ENCODE measurements at places on chromosomes 6 and 20.

DNA sequence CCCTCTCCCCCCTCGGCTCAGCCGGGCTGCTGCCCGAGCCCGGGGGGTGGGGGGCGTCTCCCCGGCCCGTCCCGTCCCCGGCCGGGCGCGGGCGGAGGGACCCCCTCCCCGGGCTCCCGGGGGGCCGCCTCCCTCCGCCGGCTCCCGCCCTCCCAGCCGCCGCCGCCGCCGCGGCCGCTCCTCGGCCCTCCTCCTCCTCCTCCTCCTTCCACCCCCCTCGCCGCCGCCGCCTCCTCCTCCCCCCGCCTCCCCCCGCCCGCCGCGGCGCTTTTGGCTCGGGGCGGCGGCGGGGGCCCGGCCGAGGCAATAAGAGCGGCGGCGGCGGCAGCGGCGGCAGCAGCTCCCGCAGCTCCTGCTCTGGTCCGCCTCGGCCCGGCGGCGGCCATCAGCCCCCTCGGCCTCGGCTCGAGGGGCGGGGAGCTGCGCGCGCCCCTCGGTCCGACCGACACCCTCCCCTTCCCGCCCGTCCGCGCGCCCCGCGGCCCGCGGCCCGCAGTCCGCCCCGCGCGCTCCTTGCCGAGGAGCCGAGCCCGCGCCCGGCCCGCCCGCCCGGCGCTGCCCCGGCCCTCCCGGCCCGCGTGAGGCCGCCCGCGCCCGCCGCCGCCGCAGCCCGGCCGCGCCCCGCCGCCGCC is 38.7 kb downstream of the GNAS start:
- peak overlapping the region; percentile 56 for H3K4me3 ChIP-seq
- H3K4me1 ChIP-seq, result peaks cover 52% of the 10 kb centered on the region
- DNase-seq, result peak; percentile 63

GRCh38 chr6:31737991-31738979 is 1.5 kb upstream of the MSH5 start:
- no peaks in the 10 kb centered on the region for H3K27me3 ChIP-seq
- no peak for DNase-seq
- H3K36me3 ChIP-seq, result peaks cover 19% of the 10 kb centered on the region
- H3K27ac ChIP-seq, result peak overlapping the region; percentile 61
- H3K4me1 ChIP-seq, result peaks cover 41% of the 10 kb centered on the region

DNA sequence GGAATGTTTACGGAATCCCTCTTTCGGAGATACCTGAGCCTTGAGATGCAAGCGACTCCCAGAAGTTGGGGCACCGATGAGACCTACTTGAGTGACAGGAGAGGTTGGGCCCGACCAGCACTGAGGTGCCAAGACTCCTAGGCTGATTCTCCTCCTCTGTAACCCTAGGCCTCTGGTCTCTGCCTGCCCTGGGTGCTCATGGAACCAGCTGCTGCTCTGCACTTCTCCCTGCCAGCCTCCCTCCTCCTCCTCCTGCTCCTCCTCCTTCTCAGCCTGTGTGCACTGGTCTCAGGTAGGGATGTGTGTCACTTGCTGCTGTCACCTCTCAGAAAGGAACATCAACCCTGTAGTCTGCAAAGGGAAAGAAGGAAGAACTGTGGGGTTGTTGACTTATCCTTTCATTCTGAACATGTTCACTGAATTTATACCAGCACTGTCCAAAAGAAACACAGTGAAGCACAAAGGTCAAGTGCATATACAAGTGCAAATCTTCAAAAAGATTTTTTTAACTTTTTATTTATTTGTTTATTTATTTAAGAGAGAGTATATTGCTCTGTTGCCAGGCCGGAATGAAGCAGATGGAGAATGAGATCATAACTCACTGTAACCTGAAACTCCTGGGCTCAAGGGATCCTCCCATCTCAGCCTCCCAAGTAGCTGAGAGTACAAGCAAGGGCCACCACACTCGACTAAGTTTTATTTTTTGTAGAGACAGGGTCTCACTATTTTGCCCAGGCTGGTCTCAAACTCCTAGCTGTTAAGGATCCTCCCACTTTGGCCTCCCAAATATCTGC is 913 bp downstream of the BTN2A2 start:
- peak overlapping the region; percentile 98 for H3K4me3 ChIP-seq
- peak overlapping the region; percentile 99 for H3K27ac ChIP-seq
- DNase-seq, result peak; percentile 26
- H3K27me3 ChIP-seq, result no peaks in the 10 kb centered on the region

DNA sequence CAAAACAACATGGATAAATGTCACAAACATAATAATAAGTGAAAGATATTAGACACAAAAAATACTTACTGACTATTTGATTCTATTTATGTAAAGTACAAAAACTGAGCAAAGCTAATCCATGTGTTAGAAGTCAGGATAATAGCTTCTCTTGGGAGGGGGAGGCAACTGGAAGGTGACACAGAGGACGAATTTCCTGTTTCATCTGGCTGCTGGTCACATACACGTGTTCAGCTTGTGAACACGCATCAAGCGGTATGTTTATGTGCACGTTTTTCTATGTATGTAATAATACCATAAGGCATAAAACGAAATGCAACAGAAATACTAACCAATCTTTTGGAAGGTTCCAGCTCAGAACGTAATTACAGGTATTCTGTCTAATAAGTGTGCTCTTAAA is 54.3 kb downstream of the MKKS start:
- H3K27me3 ChIP-seq, result no peaks in the 10 kb centered on the region
- H3K4me1 ChIP-seq, result 0 out of 2 replicates have a peak, but pooled peaks cover 4% of the 10 kb centered on the region
- no peak overlapping the region for H3K4me3 ChIP-seq
- H3K36me3 ChIP-seq, result peaks cover 30% of the 10 kb centered on the region
- no peak overlapping the region for H3K27ac ChIP-seq
- DNase-seq, result no peak

GRCh38 chr6:54086439-54086838 is 24.8 kb upstream of the MLIP start:
- no peak overlapping the region for H3K4me3 ChIP-seq
- H3K4me1 ChIP-seq, result peaks cover 6% of the 10 kb centered on the region
- no peak overlapping the region for H3K27ac ChIP-seq
- no peaks in the 10 kb centered on the region for H3K27me3 ChIP-seq
- no peaks in the 10 kb centered on the region for H3K36me3 ChIP-seq

DNA sequence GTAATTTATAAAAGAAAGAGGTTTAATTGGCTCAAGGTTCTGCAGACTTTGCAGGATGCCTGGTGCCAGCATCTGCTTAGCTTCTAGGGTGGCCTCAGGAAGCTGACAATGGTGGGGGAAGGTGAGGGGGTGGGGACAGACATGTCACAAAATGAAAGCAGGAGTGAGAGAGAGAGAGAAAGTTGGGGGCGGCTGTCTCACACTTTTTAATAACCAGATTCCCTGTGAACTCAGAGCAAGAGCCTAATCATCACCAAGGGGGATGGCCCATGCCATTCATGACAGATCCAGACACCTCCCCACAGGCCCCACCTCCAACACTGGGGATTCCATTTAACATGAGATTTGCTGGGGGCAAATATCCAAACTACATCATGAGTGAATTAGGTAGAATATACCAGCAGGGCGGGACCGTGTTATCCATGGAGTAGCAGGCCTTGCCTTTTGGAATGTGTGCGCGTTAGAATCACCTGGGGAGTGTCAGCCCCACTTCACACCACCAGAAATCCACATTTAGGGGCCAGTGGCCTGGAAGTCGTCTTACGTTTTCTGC is 258.8 kb downstream of the CDH4 start:
- no peak for DNase-seq
- no peak overlapping the region for H3K27ac ChIP-seq
- peaks cover 15% of the 10 kb centered on the region for H3K27me3 ChIP-seq
- peaks cover 54% of the 10 kb centered on the region for H3K4me1 ChIP-seq
- no peaks in the 10 kb centered on the region for H3K36me3 ChIP-seq

DNA sequence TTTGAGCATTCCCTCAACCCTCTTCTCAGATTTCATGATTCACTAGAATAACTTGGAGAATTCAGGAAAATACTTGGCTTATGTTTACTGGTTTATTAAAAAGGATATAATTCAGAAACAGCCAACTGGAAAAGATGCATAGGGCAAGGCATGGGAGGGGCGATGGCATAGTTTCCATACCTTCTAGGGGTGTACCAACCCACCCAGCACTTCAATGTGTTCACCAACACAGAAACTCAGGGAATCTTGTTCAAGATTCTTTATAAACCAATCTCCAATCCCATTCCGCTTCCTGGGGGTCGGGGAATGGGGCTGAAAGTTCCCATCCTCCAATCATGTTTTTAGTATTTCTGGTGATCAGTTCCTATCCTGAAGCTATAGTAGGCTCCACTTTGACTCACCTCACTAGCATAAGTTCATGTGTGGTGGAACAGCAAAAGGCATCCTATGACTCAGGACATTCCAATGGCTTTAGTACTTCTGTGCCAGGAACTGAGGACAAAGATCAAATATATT is 164.4 kb downstream of the SIM1 start:
- H3K4me1 ChIP-seq, result peaks cover 19% of the 10 kb centered on the region
- no peaks in the 10 kb centered on the region for H3K27me3 ChIP-seq
- no peaks in the 10 kb centered on the region for H3K36me3 ChIP-seq
- H3K27ac ChIP-seq, result no peak overlapping the region

- peak overlapping the region; percentile 86 for H3K27ac ChIP-seq
- H3K36me3 ChIP-seq, result no peaks in the 10 kb centered on the region
- DNase-seq, result no peak
- no peak overlapping the region for H3K4me3 ChIP-seq
- H3K4me1 ChIP-seq, result peaks cover 28% of the 10 kb centered on the region
Measured at GRCh38 chr20:53331151-53331973, 262.3 kb downstream of the ZNF217 start.

DNA sequence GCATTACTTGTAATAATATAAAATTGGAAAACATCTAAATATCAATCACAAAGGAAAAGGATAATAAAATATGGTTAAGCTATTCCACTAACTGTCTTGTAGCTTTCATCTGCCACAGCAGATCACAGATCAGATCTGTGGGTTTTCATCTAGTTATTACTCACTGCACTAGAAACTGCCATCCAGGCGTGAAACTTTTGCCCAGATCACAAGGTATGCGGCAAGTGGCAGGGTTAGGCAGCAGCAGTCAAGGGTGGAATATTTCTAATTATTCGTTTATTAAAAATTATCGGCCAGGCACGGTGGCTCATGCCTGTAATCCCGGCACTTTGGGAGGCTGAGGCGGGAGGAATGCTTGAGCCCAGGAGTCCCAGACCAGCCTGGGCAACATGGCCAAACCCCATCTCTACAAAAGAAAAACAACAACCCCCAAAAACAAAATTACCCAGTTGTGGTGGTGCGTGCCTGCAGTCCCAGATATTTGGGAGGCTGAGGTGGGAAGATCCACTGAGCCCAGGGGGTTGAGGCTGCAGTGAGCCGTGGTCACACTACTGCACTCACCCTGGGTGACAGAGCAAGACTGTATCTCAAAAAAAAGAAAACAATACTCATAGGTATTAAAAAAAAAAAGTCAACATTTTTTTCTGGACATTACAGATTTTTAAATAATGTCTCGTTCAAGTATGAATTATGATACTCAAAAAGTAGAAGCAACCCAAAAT is 32.1 kb downstream of the BEND3 start:
- no peaks in the 10 kb centered on the region for H3K27me3 ChIP-seq
- H3K4me3 ChIP-seq, result no peak overlapping the region
- peaks cover 13% of the 10 kb centered on the region for H3K4me1 ChIP-seq
- peaks cover 51% of the 10 kb centered on the region for H3K36me3 ChIP-seq
- 0 out of 2 replicates have a peak overlapping the region, but pooled peaks have one; percentile 92 for H3K27ac ChIP-seq

- H3K27ac ChIP-seq, result peak overlapping the region; percentile 36
- H3K27me3 ChIP-seq, result no peaks in the 10 kb centered on the region
- H3K4me1 ChIP-seq, result peaks cover 20% of the 10 kb centered on the region
- DNase-seq, result no peak
- H3K4me3 ChIP-seq, result peak overlapping the region; percentile 93
- H3K36me3 ChIP-seq, result no peaks in the 10 kb centered on the region
Measured at GRCh38 chr20:36744243-36744642, 1.6 kb downstream of the NDRG3 start.

GRCh38 chr6:39684790-39685488 is 40.3 kb downstream of the KIF6 start:
- no peak overlapping the region for H3K4me3 ChIP-seq
- H3K27ac ChIP-seq, result no peak overlapping the region
- no peaks in the 10 kb centered on the region for H3K27me3 ChIP-seq
- no peaks in the 10 kb centered on the region for H3K36me3 ChIP-seq
- DNase-seq, result no peak

DNA sequence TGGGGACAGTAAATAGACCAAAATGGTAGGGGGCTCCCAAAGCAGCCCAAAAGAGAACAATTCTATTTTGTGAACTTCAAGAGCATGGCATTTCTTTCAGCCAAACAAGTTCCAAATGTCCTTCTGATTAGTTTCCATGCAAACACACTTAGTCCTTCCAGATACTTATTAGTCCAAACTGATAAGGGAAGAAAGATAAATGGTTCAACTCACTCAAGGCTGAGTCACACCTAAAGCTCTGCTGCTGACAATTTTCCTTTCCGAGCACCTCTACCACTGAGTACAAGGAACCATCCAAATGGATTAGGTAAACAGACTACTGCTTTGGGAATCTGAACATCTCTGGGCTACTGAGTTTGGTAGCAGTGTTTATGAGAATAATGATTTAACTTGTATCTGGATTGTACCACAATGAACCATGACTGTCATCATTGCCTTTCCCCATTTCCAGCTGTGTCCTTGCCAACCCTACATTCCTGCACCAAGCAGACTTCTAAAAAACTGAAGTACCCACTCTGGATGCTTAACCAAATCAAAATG is 71.2 kb downstream of the TNFRSF21 start:
- H3K36me3 ChIP-seq, result peaks cover 9% of the 10 kb centered on the region
- H3K27me3 ChIP-seq, result no peaks in the 10 kb centered on the region
- DNase-seq, result no peak
- H3K27ac ChIP-seq, result 0 out of 2 replicates have a peak overlapping the region, but pooled peaks have one; percentile 17

DNA sequence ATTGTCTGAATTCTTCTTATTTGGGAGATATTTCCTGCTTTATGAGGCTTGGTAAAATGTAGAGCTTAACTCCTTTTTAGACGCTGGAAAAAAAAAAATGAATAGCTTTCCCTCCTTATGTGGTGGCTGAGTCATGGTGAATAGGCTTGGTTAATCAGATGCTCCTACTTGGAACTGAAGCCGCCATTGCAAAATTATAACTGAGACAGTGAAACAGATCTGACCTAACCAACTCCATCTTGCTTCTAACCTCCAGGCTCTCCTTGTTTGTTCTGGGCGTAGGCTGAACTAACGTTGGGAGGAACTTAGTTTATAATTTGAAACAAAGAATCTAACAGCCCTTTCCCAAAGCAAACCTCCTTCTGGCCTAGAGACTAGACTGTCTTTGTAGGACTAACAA is 43.2 kb upstream of the PLCB4 start:
- H3K4me3 ChIP-seq, result no peak overlapping the region
- no peaks in the 10 kb centered on the region for H3K27me3 ChIP-seq
- DNase-seq, result no peak
- H3K4me1 ChIP-seq, result peaks cover 44% of the 10 kb centered on the region

Measured in WTC11 (cell line).